ENCODE measurements at places on chromosomes 2 and 18.

- no peak for DNase-seq
Observed at GRCh38 chr2:63003351-63003750, 47.3 kb upstream of the OTX1 start.

GRCh38 chr2:202815548-202816360, 55.8 kb downstream of the ICA1L start:
- DNase-seq = no peak

- no peak for DNase-seq
Observed at GRCh38 chr2:26752656-26753055, 11.4 kb upstream of the SLC35F6 start.

GRCh38 chr2:37842732-37843440, 82.2 kb upstream of the RMDN2 start:
- DNase-seq = no peak

GRCh38 chr18:77062518-77063003, 70.0 kb downstream of the MBP start:
- DNase-seq = no peak

GRCh38 chr2:111134055-111134454, 13.3 kb downstream of the BCL2L11 start:
- no peak for DNase-seq
